ENCODE measurements at places on chromosomes 16 and 17. TPM values are rescaled to one million over a fixed set of nuclear protein-coding genes. Genes with fewer than 3 reads are reported as not detected.
A peak's percentile ranks its signal among the peaks of the same experiment; 100 is the strongest.

TP53TG3C gene
- not detected for total RNA-seq

PCTP gene
- total RNA-seq, result 13.4 TPM

C17orf113 gene
- total RNA-seq, result 0.44 TPM

EPN3 gene
- 0.74 TPM for total RNA-seq

SOX8 gene
- total RNA-seq, result not detected

NDRG4 gene
- 6.5 TPM for total RNA-seq

HBA2 gene
- not detected for total RNA-seq

ARHGAP23 gene
- 8.5 TPM for total RNA-seq

XYLT2 gene
- 37.4 TPM for total RNA-seq

WNT3 gene
- 5.0 TPM for total RNA-seq

DNA sequence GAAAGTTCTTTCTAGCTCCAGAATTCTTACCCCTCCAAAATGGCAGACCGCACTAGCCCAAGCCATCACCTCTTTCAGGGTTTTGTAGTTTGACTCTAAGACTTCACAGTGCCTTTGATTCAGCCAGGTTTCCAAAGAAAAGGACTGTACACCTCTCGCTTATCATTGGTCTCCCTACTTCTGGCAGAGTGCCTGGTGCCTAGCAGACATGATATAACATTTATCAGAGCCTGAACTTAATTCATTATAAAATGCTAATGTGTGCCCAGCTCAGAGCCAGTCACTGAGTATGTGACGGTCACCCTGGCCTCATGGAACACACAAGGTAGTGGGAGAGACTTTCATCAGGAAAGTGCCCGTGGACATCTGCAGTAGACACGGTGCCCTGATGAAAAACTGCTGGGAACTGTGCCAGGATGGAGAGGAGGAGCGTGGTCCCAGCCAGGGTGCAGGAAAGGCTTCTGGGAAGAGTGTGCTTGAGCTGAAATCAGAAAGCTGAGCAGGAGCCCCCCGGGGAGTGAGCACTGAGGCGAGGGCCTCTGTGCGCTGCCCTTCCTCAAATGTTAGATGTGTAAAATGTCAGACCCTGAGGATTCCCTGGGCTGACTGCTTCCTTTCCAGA, 34.3 kb upstream of the LGALS9 start:
- DNase-seq, result no peak

- peak; percentile 41 for DNase-seq
These were observed 537 bp downstream of the GOSR1 start for GRCh38 chr17:30477774-30478115.

DNA sequence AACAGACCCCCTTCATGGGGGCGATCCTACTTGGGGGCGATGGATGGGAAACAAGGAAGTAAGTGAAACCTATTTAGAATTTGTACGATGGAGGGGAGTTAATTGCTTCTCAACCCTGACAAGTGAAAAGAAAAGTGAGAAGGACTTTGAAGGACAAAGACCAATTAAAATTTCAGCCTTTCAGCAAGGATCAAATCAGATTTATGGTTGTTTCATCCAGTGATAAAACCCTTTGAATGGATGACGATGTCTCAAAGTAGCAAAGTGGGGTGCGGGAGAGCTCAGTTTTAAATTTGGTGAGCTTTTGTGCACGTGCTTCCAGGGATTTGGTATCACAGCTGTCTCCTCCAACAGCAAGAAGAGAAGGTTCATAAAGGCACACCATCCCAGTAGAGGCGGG, 51.7 kb downstream of the CMIP start:
- DNase-seq, result no peak

GRCh38 chr16:78443542-78444364, 344.3 kb downstream of the WWOX start:
- DNase-seq, result no peak

GRCh38 chr17:80955671-80956280, 35.9 kb upstream of the CHMP6 start:
- no peak for DNase-seq

DNA sequence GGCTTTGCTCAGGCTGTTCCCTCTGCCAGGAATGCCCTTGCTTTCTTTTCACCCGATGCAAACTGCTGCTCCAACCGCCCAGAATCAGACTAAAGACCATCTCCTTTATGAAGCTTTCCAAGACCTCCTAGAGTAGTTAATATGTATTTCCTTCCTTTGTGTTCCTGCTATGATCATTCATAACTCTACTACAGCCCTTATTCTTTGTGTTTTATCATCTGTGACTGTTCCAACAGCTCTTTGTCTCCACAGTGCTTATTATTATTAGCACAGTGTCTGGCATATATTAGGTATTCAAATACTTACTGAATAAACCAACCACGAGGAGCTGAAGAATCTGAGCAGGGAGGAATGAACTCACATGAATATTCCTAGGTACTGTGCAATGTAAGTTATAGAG, 7.6 kb downstream of the PSME3IP1 start:
- no peak for DNase-seq

- no peak for DNase-seq
These were observed 8.0 kb upstream of the AKTIP start for GRCh38 chr16:53511084-53511402.

DNA sequence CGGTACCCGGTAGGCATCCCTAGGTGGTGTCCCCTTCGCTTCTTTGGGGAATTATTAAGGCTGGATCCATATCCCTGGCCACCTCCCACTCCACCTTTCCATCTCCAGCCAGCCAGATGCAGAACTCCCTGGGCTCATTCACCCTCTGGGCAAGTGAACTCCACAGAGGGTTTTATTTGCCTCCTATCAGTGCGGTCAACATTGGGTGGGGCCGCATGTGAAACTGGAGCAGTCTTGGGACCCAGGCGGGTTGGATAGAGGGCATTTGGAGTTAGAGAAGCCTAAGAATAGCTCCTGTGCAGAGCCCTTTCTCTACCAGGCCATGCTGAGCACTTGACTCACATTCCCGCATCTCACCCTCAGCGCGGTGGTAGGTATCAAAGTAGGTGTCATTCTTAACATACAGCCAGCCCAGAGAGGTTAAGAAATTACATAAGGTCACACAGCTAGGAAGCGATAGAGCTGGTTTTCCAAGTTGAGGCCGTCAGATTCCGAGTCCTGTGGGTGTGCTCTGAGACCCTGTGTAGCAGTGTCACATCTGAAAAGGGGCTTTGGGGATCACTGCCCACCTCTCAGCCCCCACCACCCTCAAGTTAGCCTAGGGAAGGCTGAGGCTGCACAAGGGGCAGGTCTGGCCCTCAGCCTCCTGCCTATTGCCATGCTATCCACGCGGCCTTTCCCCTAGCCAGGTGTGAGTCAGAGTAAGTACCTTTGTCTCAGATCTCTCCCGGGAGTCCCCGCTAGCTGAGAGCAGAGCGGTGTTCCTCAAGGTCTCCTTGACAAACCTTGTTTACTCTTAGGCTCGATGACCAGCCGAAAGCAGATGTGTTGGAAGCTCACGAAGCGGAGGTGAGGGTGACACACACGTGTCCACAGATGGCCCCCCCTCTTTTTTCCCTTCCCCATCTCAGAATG, 26.9 kb upstream of the LGALS9 start:
- peak; percentile 10 for DNase-seq

DNA sequence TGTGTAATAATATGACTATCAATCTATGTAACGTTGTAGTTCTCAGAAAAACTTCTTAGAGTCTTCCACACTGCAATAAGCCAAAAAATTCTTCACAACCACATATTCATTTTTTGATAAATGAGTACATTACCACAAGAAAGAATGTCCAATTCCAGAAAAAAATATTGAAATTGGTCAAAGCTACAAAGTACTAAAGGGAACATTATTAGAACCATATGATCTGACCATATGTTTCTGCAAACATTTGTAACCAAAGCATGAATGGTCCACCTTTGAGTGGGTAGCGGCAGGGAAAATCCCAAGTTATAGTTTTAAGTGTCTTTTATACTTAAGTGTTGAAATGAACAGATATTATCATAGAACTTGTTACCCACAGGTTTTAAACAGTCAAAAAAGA, 71.7 kb upstream of the NACA2 start:
- no peak for DNase-seq

- no peak for DNase-seq
These were observed 10.3 kb upstream of the SLC52A1 start for GRCh38 chr17:5045496-5045895.

DNA sequence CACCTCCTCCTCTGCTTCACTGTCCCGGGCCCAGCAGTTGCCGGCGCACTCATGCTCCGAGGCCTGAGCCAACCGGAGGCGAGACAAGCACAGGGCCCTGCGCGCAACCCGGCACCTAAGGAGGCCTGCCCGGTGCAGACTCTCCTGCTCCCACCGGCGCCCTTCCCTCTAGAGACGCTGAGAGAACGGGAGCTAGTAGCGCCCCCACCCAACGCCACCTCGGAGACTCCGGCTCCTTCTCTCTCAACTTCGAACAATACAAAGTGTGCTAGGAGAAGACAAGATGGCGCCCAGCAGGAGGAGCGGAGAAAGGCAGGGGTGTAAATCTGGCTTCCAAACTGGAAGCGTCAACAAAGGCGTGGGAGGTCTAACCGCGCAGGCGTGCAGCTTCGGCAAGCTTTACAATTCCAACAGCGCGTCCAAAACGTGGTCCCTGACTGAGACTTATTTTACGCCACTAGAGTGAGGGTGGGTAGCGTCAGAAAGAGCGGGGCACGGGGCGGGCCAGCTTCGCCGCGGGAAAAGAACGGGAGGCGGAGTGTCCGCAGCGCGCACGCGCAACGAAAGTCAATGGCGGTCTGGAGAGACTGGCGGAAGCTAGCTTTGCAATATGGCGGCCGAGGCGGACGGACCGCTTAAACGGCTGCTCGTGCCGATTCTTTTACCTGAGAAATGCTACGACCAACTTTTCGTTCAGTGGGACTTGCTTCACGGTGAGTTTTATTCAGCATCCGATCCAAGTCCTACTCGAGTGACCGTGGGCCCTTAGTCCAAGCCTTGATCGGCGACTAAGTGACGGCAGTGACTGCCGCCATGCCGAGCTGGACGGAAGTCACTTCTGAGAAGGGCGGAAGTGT, at the start of gene MPDU1:
Gene MPDU1 (plus strand): TSS at position 600 of the 857 bp plus-strand sequence. CDS start 11 bp downstream, at position 611.
- DNase-seq, result peak; percentile 90

- no peak for DNase-seq
These were observed 38.6 kb upstream of the TENT4B start for GRCh38 chr16:50114357-50115129.

GRCh38 chr16:66750279-66751052, 943 bp downstream of the DYNC1LI2 start:
- no peak for DNase-seq

DNA sequence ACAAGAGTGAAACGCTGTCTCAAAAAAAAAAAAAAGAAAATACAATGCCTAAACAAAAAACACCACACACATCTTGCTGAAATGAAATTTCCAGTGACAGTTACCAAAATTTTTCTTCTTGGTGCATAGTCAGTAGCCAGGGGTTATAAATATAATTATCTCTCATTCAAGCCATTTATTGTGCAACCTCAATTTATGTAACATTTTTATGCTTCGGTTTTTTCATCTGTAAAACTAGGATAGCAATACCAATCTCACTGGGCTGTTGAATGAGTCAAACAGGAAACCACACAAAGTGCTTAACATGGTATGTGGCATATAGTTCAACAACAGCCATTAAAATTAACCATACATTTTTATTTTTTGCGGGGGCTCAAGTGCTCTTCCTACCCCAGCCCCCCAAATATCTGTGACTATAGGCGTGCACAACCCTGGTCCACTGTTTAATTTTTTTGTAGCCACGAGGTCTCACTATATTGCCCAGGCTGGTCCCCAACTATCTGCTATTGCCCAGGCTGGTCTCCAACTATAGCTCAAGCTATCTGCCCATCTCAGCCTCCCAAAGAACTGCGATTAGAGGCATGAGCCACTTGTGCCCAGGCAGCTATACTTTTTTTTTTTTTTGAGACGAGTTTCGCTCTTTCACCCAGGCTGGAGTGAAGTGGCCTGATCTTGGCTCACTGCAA, 2.6 kb downstream of the COG4 start:
- DNase-seq, result peak; percentile 57

- no peak for DNase-seq
These were observed 38.7 kb downstream of the PKD1 start for GRCh38 chr16:2096853-2097595.

GRCh38 chr17:26765860-26766709, 527.8 kb upstream of the WSB1 start:
- DNase-seq, result no peak

GRCh38 chr16:80208015-80208414, 332.8 kb upstream of the DYNLRB2 start:
- no peak for DNase-seq

DNA sequence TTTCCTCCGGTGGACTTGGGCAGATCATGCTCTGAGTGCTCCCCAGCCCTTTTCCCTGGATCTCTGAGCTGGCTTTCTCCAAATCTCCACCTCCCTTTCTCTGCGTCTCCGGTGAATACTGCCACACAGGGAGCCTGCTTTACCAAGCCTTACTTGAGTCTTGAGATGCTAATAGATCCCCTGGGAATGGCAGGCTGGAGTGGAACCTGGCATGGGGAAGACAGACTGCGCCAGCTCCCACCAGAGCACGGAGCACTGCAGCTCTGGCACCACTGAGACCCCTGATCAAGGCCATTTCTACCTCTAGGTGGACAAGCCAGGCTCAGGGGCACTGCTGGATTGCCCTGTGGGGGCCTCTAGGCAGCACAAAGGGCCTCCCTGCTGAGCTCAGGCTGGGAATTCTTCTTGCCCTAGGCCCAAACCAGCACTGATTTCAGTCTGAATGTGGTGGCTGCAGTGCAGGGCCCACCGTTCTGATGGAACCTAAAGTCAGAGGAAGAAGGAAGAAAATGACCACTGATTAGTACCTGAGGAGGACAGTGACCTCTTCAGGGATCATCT, 74.3 kb upstream of the CRHR1 start:
- no peak for DNase-seq

DNA sequence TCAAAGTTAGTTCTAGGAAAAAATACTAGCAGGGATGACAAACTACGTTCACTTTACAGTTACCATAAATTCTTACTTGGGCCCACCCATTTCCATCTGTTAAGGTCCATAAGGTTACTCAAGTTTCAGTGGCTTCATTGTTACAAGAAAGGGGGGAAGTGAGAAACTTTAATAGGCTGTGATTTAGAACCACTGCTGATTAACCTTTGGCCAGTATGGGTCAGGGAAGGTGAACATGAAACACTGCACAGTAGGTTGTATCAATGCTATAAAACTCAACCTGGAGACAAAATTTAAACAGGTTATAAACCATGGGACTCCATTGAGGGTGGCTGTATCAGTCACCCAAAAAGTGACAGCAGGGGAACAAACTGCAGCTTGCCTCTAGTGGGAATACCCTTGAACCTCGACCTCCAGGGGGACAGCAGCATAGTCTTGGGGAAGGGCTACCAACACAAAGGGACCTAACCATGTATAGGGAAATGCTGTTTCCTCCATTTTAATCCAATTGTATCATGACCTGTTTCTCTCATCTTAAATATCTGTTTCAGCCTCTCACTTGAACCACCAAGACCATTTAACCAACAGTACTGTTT, 10.4 kb downstream of the PTRH2 start:
- DNase-seq, result no peak

GRCh38 chr16:88320947-88321634, 61.7 kb upstream of the ZNF469 start:
- DNase-seq, result no peak

- peak; percentile 65 for DNase-seq
These were observed 9.6 kb downstream of the PIK3R6 start for GRCh38 chr17:8857919-8858318.

Measured in M059J (cell line).